ENCODE measurements at places on chromosomes 12 and 14.

GRCh38 chr12:50099302-50100008 is 4.4 kb upstream of the GPD1 start:
- no peak for DNase-seq

GRCh38 chr14:63164108-63164683 is 40.0 kb upstream of the RHOJ start:
- no peak for DNase-seq

DNA sequence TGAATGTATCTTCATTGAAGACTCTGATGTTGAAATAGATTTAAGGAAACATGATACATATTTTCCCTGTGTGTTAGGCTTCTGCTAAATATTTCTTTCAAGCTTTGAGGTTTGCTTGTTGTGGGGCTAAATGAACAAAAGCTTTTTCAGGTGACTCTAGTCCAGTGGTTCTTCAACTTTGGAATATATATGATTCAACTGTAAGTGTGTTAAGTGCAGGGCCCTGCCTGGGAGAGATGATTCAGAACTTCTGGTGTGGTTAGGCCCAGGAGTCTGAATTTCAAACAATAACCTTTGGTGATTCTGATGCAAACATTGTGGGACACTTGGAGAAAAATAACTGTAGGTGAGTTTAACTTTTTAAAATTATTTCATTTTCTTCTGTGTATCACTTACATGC is 93.0 kb downstream of the TRHDE start:
- DNase-seq: no peak

DNA sequence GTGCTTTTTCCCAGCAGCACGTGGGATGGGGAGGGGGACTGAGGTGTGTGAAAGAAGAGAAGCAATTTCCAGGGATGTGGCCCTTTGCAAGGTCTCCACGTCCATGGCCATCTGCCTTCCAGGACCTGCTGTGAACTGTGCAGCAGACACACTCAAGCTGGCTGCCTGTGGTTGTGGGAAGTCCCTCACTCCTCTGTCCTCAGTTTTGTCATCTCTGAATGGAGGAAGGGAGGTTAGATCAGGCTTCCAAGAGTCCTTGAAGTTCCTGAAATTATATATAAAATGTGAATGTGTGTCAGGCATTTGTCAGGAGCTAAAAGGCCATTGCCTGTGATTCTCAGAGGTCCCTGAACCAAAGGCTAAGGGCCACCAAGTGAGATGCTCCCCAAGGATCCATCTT is 328.2 kb downstream of the CACNA1C start:
- DNase-seq: no peak

- no peak for DNase-seq
These were observed 107.1 kb upstream of the DIO3 start for GRCh38 chr14:101454229-101454628.

- no peak for DNase-seq
These were observed 28.8 kb downstream of the PAX9 start for GRCh38 chr14:36690311-36691040.

- DNase-seq: no peak
These were observed 39.1 kb downstream of the PTPN21 start for GRCh38 chr14:88515499-88516221.

GRCh38 chr12:2051700-2052621 is 826 bp upstream of the CACNA1C start:
- no peak for DNase-seq

DNA sequence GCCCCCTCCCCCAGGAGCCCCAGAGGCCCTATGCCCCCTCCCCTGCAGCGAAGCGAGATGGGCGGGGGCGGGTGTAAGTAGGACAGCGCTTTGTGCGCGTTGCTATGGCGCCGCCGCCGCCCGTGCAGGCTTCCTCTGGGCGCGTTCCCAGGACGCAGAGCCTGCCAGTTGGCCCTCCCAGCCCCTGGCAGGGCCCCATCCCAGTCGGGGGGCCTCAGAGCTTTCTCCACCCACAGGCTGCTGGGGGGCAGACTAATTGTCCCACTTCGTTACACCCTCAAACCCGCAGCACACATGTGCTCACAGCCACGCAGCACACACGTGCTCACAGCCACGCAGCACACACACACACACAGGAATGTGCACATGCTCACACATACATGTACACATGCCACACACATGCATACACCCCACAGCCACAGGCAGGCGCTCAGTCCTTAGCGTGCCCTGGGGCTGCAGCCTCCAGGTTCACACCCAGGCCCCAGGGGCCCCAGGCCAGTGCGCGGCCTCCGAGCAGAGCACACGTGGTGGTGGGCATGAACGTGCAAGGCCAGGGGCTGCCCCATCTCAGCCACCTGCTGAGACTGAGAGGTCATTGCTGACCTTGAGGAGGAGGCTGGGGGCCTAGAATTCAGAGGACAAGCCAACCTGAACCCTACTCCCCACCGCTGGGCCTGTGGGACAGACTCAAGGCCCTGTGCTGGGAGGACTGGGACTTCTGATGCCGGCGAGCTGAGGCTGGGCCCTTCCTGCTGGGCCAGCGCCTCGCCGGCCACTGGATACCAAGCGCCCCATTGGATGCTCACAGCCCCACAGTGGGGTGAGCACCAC is 15.6 kb downstream of the TRMT61A start:
- no peak for DNase-seq

GRCh38 chr14:84856751-84857534 is 673.0 kb upstream of the FLRT2 start:
- DNase-seq: no peak

DNA sequence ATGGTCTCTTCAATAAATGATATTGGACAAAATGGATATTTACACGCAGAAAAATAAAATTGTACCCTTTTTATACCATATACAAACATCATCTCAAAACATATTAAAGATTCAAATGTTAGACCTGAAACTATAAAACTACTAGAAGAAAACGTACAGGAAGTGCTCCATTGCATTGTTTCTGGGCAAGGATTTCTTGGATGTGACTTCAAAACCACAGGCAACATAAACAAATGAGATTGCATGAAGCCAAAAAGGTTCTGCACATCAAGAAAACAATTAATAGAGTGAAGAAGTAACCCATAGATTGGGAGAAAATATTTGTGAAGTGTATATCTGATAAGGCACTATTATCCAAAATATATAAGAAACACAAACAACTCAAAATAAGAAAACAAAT is 812.4 kb downstream of the NRXN3 start:
- no peak for DNase-seq

DNA sequence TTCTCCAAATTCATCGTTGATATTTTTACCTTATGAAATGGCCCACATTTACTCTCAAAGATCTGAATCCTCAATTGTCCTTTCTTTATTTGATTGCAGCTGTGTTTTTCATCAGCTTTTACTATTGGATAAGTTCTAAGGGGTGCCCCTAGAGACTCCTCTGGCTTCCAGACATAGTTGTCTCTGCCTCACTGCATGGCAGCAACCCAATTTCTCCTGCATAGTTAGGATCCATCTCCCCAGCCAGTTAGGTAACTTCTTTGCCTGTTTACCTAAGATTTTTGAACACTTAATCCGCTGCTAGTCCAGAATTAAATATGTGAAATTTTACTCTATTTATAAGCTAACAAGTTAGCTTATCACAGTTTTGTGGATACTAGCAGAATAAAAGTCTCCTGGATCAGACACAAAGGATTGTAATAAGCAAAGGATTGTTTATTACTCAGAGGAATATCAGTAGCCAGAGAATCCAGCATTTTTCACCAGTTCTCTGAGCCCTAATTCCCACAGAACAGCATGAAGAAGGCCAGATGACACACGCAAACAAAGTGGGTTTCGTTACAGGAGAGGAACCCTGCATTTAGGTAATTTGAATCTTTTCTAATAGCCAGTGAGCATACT is 101.1 kb downstream of the BBS10 start:
- no peak for DNase-seq

GRCh38 chr12:110007881-110008280 is 8.7 kb downstream of the ANKRD13A start:
- DNase-seq: no peak

GRCh38 chr14:65225299-65226159 is 123.2 kb upstream of the MAX start:
- DNase-seq: no peak

GRCh38 chr12:111445726-111446581 is 40.2 kb downstream of the SH2B3 start:
- peak; percentile 60 for DNase-seq

GRCh38 chr12:108611884-108612415 is 14.1 kb upstream of the TMEM119 start:
- no peak for DNase-seq

DNA sequence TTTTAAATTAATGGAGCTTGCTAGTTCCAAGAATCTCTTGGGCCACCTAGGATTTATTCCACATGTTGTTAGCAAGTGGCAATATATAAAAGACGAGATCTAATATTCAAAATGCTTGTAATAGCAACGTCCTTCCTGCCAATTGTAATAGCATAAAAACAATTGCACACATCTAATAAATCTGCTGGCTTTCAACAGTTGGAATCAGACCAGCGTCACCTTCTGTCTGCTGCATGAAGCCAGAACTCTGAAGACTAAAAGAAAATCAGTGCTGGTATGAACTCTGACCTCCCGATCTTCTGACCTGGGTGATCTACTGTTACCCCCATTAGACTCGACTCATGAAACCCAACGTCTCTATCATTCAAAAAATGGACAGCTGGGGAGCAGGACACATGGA is 100.6 kb downstream of the DIO2 start:
- DNase-seq: no peak

- DNase-seq: no peak
These were observed 811.4 kb upstream of the TMEM132C start for GRCh38 chr12:127455347-127456265.

GRCh38 chr12:29283969-29284700 is 96.8 kb downstream of the ERGIC2 start:
- no peak for DNase-seq

DNA sequence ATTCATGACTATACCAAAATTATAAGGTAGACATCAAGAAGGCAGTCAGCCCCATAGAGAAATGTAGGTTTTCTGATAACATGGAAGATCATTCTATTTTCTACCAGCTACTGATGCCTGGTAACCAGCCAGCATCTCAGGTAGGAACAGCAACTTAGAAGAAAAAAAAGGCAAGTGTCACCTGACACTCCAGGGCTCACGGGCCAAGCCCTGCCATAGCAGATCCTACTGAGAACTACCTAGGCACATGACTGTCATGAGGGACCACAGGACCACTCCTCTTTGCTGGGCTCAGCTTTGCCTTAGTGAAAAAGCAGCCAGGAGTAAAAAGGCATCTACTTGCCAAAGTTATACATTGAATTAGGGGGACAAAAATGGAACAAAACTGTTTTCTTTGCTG is 33.4 kb downstream of the CORO1C start:
- DNase-seq: no peak

DNA sequence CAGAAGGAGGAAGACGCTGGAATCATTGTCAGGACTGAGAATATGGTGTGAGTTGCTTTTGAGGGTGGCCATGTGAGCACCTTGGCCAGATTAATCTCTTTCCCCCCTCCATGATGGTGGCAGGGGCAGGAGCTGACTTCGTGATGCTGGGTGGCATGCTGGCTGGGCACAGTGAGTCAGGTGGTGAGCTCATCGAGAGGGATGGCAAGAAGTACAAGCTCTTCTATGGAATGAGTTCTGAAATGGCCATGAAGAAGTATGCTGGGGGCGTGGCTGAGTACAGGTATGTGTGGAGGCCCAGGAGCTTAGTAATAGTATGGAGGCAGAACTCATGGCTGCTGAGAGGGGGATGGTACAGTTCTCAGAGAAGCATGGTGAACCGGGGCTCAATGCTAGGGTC is 4.3 kb downstream of the TINF2 start:
- no peak for DNase-seq

DNA sequence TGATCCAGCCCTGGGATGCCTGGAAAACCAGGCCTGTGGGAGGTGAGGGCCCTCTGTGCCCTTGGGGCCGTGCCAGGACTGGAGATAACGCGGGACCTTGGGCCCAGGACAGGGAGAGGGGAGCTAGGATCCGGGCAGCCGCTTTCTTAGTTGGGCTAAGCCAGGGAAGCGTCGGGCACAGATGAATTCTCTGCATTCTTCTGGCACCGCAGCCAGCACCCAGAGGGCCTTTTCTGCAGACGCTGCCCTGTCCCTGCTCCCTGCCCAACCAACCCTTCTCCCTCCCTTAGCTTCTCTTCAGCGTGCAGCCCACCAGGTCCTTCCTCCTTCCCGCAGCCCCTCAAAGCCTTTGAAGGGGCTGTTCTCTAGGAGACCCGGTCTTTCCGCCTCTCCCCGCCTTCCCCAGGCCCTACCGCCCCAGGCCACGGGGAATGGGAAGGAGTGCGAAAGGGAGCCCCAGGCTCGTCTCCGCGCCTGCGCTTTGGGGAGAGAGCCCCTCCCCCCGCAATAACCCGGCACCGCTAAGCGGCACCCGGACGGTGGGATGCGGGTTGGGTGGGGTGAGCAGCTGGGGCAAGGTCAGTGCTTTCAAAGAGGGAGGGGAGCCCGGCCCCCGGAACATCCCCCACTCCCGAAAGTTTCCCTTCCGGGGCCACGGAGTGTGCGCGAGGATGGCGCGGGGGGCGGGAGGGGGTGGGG is 663 bp downstream of the NCKAP5L start:
- DNase-seq: peak; percentile 84

DNA sequence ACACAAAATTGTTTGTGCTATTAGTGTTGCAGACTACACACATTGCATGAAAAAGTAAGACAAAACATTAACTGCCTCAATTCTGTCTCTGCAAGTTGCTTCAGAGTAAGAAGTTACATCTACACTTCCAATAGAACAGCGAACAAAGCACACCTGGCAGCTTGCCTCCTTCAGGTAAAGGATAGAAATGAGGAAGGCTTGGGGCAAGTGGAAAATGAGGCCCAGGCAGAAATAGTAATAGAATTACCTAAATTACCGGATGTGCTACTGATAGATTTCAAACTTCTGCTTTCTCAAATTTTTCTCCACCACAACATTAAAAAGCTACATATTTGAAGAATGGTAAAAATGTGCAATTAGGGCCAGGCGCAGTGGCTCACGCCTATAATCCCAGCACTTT is 37.7 kb downstream of the CCDC175 start:
- no peak for DNase-seq

GRCh38 chr12:5692850-5693249 is 252.2 kb downstream of the ANO2 start:
- DNase-seq: no peak

- no peak for DNase-seq
These were observed 2.5 kb upstream of the CCDC184 start for GRCh38 chr12:48180857-48181495.

GRCh38 chr12:7917392-7918267 is 18.4 kb downstream of the SLC2A3 start:
- DNase-seq: no peak

- peak; percentile 69 for DNase-seq
These were observed 31.4 kb downstream of the SSPN start for GRCh38 chr12:26226629-26227360.

DNA sequence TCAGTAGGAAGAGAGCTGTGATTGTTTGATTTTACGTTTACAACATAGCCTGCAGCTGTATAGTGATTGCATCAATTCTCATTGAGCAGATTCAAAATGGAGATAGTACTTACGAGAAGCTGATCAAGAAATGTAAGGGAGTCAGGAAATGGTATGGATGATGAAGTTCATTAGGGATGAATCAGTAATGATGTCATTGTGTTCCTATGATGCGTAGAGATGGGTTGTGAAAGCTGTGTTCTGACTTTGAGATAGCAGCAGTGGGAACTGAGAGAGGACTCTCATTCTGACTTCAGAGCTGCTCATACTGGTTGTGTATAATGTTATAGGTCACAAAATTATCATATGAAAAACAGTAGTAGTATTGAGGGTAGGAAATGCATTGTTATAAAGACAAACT is 44.0 kb downstream of the TTLL5 start:
- no peak for DNase-seq
